IMR-90 (cell line): ENCODE measurements at places on chromosomes 3 and 15. TPM values are rescaled to one million over a fixed set of nuclear protein-coding genes. Genes with fewer than 3 reads are reported as not detected.

The TICRR gene
- 3.0 and 3.3 TPM in 2 replicates for total RNA-seq

DNA sequence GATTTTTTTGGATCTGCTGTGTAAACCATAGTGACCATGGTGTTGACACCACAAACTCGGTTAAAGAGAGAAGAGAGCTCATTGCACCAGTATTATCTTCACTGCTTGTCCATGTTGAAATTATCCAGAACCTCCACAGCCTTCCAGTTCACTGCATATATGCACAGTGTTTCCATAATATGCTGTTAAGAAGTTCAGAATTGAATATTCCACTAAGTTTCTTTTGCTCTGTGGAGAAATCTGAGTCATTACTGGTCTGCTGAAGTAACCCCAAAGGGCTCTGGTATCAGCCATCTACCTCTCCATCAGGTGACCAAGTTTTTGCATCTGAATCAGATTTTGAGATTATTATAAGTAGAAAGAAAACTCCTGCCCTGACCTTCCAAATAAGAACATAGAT lies 143.5 kb downstream of the LRRC3B start:
- no peak for DNase-seq
- H3K36me3 ChIP-seq = no peaks in the 10 kb centered on the region
- H3K27ac ChIP-seq = no peak overlapping the region
- H3K27me3 ChIP-seq = no peaks in the 10 kb centered on the region
- H3K4me3 ChIP-seq = no peak overlapping the region
- no peaks in the 10 kb centered on the region for H3K4me1 ChIP-seq

DNA sequence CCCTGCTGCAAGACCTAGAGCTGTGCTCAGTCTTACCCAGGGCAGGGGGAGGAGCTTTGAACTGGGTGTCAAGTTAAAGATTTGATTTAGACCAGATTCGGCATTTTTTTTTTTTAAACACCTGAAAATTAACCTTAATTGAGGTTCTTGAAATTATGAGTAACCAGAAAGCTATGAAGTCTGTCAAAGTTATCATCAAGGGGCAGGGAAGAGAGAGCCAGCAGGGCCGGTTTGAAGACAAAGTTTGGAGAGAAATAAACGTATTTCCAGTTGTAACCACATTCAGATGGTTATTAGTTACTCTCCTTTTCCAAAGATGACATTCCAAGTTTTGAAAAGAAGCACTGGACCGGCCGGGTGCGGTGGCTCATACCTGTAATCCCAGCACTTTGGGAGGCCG lies 12.0 kb downstream of the TMEM266 start:
- no peaks in the 10 kb centered on the region for H3K4me1 ChIP-seq
- H3K4me3 ChIP-seq = no peak overlapping the region
- DNase-seq = no peak
- H3K27me3 ChIP-seq = peaks cover 30% of the 10 kb centered on the region
- H3K36me3 ChIP-seq = no peaks in the 10 kb centered on the region

DNA sequence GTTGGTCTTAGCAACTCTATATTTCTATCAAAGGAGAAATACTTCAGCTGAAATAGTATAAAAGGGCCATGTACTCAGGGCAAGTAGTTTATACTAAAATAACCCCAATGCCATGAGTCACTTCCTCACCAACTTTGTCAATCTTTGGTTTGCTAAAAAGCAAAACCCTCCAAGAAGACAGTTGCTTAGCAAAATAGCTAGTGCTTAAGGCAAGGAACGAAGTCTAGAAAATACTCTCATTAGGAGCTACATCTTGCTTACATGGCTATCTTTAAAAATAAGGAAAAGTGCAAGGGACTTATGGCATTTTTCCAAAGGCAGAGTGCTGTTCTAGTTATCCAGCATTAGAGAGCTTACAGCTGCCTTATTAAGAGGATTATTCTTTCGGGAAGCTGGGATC lies 28.4 kb downstream of the P3H2 start:
- peak; percentile 91 for DNase-seq
- H3K27ac ChIP-seq = no peak overlapping the region; the same call in 1 of the 2 replicates
- no peaks in the 10 kb centered on the region; the same call in 1 of the 2 replicates for H3K36me3 ChIP-seq
- no peak overlapping the region for H3K4me3 ChIP-seq
- H3K27me3 ChIP-seq = no peaks in the 10 kb centered on the region
